ENCODE measurements at places on chromosomes 4 and X.

GRCh38 chr4:41505161-41505661 lies 32.7 kb upstream of the LIMCH1 start:
- peak; percentile 76 for DNase-seq

- DNase-seq: no peak
These were observed 1.8 kb downstream of the ABCD1 start for GRCh38 chrX:153726286-153727122.

DNA sequence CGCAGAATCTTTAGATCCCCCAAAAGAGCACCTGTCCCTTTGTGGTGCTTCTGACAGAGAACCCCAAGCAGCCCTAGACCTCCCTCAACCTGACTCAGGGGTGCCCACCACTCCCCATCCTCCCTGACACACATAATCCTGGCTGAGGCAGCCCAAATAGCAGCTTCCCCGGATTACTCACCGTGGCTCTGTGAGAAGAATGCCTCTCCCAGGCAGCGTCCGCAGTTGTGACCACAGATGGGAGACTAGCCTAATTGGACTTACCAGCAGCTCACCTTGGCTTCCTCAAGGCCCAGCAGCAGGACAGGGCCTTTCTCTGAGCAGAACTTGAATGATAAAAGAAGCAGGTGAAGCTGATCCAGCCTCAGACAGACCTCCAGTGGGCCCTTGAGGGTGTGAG lies 10.3 kb upstream of the ODAPH start:
- no peak for DNase-seq

GRCh38 chrX:9785254-9785943 lies 830 bp upstream of the SHROOM2 start:
- DNase-seq: no peak

DNA sequence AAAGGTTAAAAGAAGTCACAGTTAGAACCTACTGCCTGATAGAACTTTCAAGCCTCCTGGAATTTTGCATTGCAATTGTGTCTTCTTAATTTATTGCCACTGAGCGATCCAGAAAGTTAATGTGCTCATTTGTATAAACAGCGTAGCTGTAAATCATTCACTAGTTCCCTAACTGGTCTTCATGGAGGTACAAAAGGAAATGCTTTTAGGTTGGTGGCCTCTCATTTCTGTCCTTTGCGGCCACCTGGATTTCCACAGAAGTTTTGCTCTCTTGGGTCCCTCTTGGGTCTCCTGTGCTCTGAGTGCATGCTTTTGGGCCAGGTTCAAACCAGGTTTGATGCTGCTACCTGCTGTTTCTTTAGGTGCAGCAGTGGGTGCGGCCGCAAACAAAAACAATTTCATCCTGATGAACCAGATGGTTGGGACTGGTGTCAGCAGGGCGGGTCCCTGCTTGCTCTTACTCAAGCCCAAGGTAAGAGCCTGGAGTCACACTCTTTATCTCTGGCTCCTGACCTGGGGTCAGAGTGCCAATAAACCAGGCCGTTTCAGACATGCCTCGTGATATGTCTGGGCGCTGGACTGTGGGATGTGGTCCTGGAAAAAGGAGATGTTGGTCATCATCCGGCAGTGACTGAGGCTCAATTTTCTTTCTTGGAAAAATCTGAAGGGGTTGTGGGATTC lies 270.1 kb downstream of the PTTG2 start:
- no peak for DNase-seq
